ENCODE measurements at places on chromosomes 3 and 15.

GRCh38 chr3:142434503-142434902 lies 13.3 kb downstream of the XRN1 start:
- no peak for DNase-seq

GRCh38 chr3:96991231-96991630 lies 176.8 kb downstream of the EPHA6 start:
- no peak for DNase-seq

DNA sequence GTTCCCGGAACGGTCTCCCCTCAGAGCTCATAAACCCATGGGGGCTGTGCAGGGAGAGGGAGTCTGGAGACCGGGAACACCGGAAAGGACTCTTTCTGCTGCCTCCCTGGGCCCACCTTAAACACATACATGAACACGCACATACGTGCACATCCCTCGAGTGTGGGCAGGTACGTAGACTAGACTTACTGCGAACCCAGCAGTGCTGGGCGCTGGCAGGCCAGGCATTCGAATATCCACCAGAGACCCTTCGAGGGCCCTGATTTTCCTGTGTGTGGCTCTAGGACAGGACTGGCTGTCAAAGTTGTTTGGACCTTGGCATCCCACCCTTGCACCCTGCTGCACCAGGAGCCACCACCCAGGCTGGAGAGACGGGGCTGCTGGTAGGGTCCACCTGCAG lies 102.7 kb downstream of the PLXNA1 start:
- no peak for DNase-seq

DNA sequence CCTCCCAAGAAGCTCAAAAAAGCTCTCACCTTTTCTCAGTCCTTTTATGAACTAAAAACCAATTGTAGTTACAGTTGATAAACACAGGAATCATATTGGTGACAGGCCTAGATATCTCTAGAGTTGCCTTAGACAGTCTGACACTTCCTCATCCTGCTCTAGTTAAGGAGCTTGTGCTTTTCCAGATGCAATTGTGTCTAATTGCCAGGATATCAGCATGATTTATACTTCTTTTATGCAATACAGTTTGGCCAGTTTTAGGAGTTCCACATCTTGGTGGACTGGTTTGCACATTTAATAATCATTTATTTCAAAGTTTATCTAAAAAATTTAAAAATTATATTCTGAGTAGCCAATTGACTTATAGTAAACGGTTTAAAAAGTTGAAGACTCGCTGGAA lies 95.7 kb downstream of the DUT start:
- DNase-seq = no peak

GRCh38 chr15:25437777-25438600 lies 835 bp downstream of the UBE3A start:
- peak; percentile 23 for DNase-seq

DNA sequence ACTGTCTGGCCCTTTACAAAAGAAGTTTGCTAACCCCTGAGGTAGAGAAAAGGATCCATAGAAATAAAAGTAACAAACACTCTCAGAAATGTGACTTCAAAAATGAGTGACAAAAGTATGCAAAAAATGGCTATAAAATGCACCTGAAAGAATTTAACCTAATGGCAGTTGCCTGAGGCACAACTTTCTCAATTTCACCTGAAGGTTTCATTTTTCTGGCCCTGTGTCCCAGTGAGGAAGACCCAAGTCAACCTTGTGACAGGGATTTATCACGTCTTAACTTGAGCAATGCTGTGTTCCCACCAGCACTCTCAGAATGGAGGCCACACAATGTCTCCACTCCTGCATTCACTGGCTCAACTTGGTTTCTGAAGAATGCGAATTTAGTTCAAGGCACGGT lies 83.0 kb downstream of the FHIT start:
- DNase-seq = no peak

GRCh38 chr3:87625876-87626275 lies 349.5 kb upstream of the POU1F1 start:
- DNase-seq = no peak

- DNase-seq = peak; percentile 47
These were observed 63.6 kb downstream of the FAM81A start for GRCh38 chr15:59501597-59501996.

DNA sequence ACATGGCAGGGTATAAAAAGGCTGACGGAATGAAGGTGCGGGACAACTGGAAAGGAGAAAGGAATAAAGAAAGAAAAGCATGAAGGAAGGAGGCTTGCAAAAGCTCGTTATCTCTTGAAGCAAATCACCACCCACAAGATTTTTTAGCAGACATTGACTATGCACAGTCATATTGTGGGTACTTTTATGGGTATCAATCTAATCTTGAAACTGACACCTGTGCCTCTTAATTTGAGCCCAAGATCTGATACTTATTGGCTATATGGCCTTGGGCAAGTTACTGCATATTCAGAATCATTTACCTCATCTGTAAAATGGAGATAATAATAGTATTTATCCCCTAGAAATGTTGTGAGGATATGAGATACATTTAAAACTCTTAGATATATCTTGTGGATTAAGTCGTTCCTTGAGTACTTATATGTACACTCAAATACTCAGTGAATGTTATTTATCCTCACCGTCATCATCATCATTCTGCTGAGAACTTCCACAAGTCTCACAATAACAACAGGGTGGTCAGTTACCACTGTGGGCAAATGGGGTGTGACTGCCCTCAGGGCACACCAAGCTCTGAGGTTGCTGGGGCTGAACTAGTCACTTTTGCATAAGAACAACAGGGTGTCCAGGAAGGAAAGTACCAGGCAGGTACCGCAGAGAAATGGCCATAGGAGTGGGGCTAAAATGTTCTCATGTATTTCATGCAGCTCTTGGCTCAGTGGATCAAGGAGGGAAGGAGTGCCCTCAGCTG lies 266.1 kb downstream of the SLC9A9 start:
- DNase-seq = no peak

DNA sequence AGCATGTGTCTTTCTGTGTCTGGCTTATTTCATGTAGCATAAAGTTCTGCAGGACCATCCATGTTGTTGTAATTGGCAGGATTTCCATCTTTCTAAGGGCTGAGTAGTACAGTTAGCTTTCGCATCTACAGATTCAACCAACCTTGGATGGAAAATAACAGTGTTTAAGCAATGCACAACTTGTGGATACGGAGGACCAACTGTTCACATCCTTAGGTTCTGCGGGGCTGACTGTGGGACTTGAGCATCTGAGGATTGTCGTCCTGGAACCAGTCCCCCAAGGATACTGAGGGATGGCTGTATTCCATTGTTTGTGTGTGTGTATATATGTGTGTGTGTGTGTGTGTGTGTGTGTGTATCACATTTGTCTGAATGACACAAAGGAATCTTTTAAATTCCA lies 27.7 kb downstream of the ABHD17C start:
- no peak for DNase-seq

GRCh38 chr15:60673166-60673565 lies 194.2 kb upstream of the ICE2 start:
- DNase-seq = no peak

GRCh38 chr3:187255314-187255713 lies 36.2 kb downstream of the MASP1 start:
- DNase-seq = no peak

GRCh38 chr3:134211797-134212196 lies 38.9 kb downstream of the RYK start:
- no peak for DNase-seq

DNA sequence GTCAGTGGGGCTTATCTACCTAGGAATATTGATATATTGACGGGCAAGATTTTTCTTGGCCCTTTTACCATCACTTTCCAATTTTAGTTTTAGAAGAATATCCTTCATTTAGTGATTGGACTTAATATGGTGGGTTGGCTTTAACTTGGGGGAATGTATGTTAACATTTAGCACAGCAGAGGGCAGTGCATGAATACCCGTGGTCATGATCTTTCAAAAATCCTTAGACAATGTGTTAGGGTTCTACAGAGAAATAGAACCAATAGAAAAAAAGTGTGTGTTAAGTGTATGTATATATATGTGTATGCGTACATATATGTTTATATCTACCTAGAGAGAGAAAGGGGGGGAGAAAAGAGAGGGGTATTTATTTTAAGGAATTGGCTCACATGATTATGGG lies 36.9 kb downstream of the GPR171 start:
- DNase-seq = no peak

- no peak for DNase-seq
These were observed 52.7 kb downstream of the SETD5 start for GRCh38 chr3:9450126-9450525.

DNA sequence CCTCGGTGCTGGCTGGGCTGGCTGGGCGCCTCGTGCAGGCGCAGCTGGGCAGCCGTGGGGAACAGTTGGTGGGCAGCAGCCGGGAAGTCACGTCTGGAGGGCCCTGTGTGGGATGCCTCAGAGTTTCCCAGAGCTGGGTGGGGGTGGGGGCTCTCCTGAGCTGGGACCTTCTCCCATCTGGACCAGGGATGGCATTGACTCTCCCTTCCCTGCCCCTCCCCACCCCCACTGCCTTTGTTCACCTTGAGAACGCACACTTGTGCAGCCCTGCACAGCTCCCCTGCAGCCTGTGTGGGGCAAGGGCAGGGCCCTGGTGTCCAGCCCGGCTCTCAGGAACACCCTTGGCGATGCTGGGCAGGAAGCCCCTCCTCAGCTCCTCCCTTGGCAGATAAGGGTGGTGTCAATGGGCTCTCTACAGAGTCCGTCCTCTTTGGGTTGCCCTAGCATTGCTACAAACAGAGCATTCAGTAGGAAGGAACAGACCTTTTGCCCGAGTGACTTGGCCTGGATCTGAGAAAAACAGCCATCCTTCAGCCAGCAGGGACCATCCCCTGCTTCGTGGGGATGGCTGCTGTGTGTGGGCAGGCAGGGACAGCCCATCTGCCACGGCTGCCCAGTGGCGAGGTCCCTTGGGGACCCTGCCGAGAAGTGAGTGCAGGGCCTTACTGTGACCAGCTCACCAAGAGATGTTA lies 25.5 kb upstream of the KLF13 start:
- DNase-seq = no peak

GRCh38 chr15:58110999-58111717 lies 27.0 kb upstream of the AQP9 start:
- no peak for DNase-seq

DNA sequence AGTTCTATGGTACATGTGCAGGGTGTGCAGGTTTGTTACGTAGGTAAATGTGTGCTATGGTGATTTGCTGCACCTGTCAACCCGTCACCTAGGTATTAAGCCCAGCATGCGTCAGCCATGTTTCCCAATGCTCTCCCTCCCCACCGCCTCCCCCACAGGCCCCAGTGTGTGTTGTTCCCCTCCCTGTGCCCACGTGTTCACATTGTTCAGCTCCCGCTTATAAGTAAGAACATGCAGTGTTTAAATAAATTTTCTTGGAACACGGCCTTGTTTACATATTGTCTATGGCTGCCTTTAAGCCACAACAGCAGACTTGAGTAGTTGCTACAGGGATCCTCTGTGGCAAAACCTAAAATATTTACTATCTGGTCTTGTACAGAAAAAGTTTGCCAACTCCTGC lies 41.3 kb upstream of the CORO2B start:
- DNase-seq = no peak

GRCh38 chr15:25169318-25169717 lies 214.5 kb downstream of the SNRPN start:
- no peak for DNase-seq

- peak; percentile 62 for DNase-seq
These were observed 84.8 kb downstream of the DCLK3 start for GRCh38 chr3:36679384-36680200.

GRCh38 chr3:156664011-156664830 lies 10.2 kb upstream of the TIPARP start:
- DNase-seq = no peak

All from HS-27A (cell line).